ENCODE measurements at places on chromosomes 4 and X. TPM values are rescaled to one million over a fixed set of nuclear protein-coding genes. Genes with fewer than 3 reads are reported as not detected.

The SMAD1 gene
- total RNA-seq, result 7.9 TPM

The GPC3 gene
- 19.5 TPM for total RNA-seq

The MMAA gene
- total RNA-seq, result 6.2 TPM

The SNCA gene
- total RNA-seq, result 33.8 TPM

The RNF212 gene
- total RNA-seq, result 15.3 TPM

The MFSD8 gene
- 13.7 TPM for total RNA-seq

The CPLX1 gene
- not detected for total RNA-seq

The TEX13D gene
- not detected for total RNA-seq

The SERTM2 gene
- not detected for total RNA-seq

The TSPAN7 gene
- 0.39 TPM for total RNA-seq

The STAP1 gene
- not detected for total RNA-seq

The YTHDC1 gene
- total RNA-seq, result 31.6 TPM

The TREX2 gene
- 1.7 TPM for total RNA-seq

The SSX2B gene
- not detected for total RNA-seq
